Sigmoid colon (tissue), 7 donors: ENCODE measurements at places on chromosomes 2 and 18. TPM values are rescaled to one million over a fixed set of nuclear protein-coding genes. Genes with fewer than 3 reads are reported as not detected.

GRCh38 chr2:135512099-135512498, 18.9 kb downstream of the ZRANB3 start:
- DNase-seq = no peak

GRCh38 chr2:2919574-2920365, 457.8 kb downstream of the EIPR1 start:
- DNase-seq = no peak

DNA sequence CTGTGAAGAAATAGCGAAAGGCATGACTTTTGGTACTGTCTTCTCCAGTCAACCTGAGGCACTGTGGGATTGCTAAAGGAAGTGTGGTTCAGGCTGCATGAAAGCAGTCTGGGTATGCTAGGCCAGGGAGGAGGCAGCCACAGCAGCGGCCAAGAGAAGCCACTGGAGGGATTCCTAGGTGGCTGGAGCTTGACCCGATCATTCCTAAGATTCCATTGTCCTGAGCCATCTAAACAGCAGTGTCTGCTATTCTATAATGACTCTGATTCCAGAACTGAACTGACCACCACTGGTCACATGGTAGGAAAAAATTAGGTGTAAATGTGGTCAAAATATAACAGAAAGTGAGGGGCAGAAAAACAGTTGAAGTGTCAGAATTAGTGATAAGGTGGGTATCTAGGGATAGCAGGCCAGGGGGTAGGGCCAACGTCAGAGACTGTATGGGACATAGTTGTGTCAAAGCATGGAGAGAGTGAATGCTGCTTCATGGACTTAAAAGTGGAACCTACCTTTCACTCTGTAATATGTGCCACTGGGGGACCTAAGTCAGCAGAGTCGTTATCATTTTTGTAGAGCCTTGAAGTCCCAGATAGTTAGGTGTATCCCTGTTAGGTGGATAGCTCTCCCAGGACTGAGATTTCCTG, 204.6 kb downstream of the CTNNA2 start:
- DNase-seq = no peak

DNA sequence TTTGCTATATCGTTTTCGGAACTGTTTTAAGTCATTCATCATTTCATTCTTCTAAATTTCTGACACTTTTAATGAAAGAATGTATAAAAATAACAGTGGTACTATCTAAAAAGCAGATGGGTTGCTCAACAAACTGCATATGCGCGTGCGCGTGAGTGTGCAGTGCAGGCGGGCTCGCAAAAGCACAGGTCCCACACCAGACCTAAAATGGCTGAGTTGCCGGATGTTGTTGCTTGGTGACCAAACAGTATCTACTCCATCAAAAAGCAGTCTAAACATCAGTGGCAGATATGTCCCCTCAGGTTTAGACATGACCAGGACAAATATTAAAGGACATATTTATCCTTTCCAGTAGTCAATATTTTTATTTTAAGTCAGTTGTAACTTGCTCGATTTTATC, 5.1 kb downstream of the NOL4 start:
- no peak for DNase-seq

GRCh38 chr2:148553332-148553887, 91.1 kb upstream of the EPC2 start:
- no peak for DNase-seq

DNA sequence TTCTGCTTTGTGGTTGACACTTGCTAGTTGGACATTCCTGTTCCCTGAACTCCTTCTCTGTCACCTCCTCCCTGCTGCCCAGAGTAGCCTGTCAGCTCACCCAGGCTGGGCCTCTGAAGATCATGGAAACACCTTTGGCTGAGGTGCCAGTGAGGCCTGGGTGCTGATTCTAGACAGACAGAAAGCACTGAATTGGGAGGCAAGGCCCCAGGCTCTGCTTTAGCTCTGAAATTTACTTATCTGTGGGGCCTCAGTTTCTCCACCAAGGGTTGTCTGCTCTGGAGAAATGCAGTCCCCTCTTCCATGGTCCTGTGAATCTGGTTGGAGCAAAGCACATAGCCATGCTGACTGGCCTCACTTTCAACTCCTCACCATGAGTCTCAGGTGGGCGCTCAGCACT, 104.6 kb upstream of the SIX3 start:
- DNase-seq = no peak

GRCh38 chr2:101256316-101256715, 3.6 kb downstream of the CNOT11 start:
- no peak for DNase-seq

GRCh38 chr2:164896634-164897355, 55.2 kb upstream of the COBLL1 start:
- DNase-seq = no peak

GRCh38 chr2:60998628-60999545, 18.6 kb upstream of the PEX13 start:
- DNase-seq = no peak

- DNase-seq = no peak
Observed at GRCh38 chr2:170723446-170723958, 8.4 kb downstream of the SP5 start.

The INHBB gene
- 0.99 TPM for total RNA-seq

The RGPD4 gene
- total RNA-seq = not detected

The PROM2 gene
- total RNA-seq = 1.5 TPM

The FHOD3 gene
- 18.5 TPM for total RNA-seq

The NTSR2 gene
- not detected for total RNA-seq

The MOGAT1 gene
- not detected for total RNA-seq
